CD4-positive, alpha-beta T cell treated with Interferon gamma for 1 hour (primary cell): ENCODE measurements at places on chromosomes 7 and 10.

DNA sequence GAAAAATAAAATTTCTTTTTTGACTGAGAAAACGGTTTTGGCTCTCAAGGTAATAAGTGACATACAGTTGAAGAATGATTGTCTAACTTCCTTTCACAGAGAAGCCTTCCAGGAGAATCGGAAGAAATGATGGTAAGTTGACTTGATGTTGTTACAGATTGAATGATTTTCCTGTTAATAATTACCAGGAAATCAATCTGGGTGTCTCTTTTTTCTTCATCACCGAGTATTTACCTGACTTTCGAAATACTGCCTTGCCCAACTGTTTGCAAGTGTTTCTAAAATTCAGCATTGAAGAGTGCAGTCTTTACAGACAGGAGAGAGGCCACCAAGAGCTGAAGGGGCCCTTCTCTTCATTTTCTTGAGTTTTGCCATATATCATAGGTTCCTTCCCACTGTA, 4.0 kb downstream of the ITIH2 start:
- DNase-seq = no peak

GRCh38 chr7:145092766-145093165, 256.9 kb upstream of the TPK1 start:
- no peak for DNase-seq

DNA sequence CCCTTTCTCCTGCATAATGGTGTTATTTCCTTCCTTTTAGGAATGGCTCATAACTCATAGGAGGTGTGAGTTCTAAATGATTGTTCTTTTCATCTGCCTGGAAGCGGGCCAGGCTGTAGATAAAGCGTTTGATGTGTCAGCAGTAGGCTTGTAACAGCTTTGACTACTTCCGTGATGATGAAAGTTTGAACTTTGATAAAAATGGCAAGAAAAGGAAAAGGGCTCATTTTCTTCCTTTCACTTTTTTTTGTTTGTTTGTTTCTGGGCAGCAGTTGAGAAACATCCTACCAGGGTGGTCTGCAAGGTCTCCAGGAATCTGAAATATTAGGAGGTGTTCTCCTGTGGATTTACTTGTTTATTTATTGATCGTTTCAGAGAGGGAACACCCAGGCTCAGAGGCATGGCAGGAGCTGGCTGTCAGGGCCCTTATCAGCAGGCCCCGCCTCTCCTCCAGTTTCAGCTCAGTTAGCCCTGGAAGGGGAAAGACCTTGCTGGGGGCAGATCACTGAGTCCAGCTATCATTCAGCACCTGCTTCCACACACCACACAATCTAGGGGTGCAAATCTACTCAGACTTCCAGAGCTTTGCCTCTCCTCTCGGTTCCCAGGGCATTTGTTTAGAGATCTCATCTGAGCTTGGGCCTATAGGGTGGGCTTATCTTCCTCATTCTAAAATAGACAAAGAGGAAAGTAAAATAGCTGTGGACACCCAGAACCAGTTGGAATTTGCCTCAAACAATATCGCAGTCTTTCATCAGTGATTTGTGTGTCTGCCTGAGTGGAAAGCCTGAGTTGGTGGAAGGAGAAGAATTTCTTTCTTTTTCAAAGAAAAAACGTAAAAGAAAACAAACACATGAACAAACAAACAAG, 130.9 kb downstream of the BMPER start:
- DNase-seq = no peak

GRCh38 chr10:63542835-63543575, 21.8 kb downstream of the REEP3 start:
- DNase-seq = no peak

DNA sequence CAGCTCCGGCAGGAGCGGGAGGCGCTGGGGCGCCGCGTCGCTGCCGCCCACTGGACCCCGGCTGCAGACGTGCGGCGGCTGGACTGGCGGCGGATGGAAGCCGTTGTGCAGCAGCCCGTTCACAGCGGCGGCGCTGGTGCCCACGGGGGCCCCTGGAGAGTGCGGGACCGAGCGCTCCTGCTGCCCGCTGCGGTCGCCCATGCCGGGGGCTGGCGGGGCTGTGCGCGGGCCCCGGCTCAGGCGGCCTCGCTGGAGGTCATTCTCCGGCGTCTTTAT, 413 bp downstream of the PANK1 start:
- DNase-seq = no peak

- DNase-seq = no peak
Observed at GRCh38 chr7:157863176-157863575, 526.4 kb downstream of the DNAJB6 start.

GRCh38 chr7:44377681-44378421, 52.5 kb upstream of the CAMK2B start:
- no peak for DNase-seq

DNA sequence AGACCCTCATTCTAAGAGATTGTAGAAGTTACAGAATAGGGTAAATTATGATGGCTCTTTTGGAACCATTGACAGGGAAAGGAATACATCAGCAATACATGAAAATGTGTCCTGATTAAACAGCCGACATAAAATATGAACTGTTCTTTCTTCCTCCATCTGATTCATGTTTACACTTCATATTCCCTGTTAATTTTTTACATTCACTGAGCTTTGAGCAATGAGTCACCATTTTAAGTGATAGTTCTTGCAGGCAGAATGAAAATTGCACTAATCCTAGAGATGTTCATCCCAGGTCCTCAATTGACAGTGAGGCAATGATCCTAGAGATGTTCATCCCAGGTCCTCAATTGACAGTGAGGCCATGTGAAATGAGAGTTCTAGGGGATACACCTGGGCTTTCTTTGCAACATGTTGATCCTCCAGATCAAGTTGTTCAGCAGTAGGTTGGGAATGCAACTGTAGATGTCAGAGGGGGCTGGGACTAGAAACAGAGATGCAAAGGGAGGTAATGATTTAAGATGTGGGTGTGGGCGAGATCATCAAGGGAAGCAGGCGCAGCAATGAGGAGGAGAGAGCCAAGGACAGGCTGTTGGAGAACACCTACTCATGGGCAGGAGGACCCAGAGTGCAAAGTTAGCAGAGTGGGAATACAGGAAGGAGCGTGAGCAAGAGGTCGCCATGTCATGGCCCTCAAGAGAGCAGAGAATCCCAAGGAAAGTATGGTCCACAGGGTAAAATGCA, 138.7 kb downstream of the ZNF365 start:
- no peak for DNase-seq

GRCh38 chr10:111295788-111296187, 219.0 kb downstream of the ADRA2A start:
- no peak for DNase-seq

DNA sequence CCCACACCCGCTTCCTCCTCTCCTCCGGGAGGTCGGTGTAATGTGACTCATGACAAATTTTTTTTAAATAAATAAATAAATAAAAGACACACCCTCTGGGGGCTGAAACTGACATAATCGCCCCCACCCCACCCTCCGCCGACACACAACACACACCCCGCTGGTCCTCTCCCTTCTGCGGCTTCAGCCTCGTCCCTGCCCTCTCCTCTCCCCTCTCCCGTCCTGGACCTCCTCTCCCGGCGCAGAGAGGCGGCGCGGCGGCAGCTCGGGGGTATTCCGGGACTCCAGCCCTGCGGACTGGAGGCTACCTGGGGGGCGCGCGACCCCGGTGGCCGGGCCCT, 686 bp downstream of the ABI1 start:
- DNase-seq = peak; percentile 60

DNA sequence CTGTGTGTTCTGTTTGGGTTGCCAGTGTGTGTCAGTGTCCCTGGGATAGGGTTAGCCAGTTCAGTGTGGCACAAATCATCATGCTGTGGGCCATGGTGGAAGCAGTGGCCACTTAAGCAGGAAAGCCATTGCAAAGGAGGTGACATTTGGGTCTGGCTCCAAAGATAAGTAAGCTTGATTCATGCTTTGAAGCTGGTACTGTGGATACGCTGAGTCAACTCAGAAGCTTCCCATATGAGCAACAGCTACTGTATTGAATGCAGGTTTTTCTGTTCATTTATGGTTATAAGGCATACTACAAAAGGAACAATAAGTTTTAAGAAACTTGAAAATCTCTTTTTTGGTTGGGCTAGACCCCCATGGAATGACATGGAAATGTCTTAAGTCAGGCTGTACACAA, 143.1 kb downstream of the BMPER start:
- DNase-seq = no peak
